ENCODE measurements at places on chromosomes 6 and 20.
A peak's percentile ranks its signal among the peaks of the same experiment; 100 is the strongest.

GRCh38 chr6:1020837-1021236 lies 291.1 kb upstream of the FOXQ1 start:
- no peak for DNase-seq

- DNase-seq, result no peak
These were observed 45.8 kb downstream of the DOP1A start for GRCh38 chr6:83113258-83113657.

GRCh38 chr6:10831609-10832008 lies 6.7 kb downstream of the MAK start:
- no peak for DNase-seq

DNA sequence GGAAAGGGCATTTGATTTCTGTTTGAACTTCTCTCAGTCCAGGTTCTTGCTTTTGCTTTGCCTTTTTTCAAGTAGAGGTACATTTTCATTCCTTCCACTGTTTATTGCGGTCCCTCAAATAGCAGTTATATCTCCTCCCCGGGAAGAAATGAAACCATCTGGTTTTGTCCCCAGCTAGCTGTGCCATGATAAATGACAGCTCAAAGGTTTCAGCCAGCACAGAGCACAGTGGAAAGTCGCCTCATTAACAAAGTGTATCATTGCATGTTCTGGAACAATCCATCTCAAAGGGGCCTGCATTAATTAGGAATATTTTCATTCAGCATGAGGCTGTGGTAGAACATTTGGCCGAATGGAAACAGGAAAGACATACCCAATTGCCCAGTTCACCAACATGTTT lies 146.0 kb downstream of the EDN3 start:
- no peak for DNase-seq

- DNase-seq, result no peak
These were observed 8.5 kb downstream of the NRN1 start for GRCh38 chr6:5998236-5998635.

DNA sequence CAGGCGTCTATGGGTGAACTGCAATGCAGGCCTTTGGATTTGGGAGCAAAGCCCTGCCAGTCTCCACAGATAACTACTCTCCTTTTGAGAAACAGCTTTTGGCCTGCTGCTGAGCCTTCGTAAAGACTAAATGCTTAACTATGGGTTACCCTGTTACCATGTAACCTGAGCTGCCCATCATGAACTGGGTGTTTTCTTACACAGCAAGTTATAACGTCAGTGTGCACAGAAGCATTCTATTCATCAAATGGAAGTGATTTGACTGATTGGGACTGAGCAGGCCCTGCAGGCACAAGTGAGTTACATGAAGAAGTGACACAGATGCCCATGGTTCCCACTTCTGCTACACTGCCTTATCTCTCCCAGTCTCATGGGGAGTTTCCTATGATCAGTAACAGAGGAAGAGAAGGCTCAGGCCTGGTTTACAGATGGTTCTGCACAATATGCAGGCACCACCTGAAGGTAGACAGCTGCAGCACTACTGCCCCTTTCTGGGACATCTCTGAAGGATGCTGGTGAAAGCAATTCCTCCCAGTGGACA lies 319.1 kb downstream of the CD83 start:
- DNase-seq, result no peak

GRCh38 chr6:2794171-2794730 lies 29.1 kb downstream of the WRNIP1 start:
- DNase-seq, result no peak

- DNase-seq, result no peak
These were observed 13.7 kb upstream of the SIRPB1 start for GRCh38 chr20:1633535-1633934.

DNA sequence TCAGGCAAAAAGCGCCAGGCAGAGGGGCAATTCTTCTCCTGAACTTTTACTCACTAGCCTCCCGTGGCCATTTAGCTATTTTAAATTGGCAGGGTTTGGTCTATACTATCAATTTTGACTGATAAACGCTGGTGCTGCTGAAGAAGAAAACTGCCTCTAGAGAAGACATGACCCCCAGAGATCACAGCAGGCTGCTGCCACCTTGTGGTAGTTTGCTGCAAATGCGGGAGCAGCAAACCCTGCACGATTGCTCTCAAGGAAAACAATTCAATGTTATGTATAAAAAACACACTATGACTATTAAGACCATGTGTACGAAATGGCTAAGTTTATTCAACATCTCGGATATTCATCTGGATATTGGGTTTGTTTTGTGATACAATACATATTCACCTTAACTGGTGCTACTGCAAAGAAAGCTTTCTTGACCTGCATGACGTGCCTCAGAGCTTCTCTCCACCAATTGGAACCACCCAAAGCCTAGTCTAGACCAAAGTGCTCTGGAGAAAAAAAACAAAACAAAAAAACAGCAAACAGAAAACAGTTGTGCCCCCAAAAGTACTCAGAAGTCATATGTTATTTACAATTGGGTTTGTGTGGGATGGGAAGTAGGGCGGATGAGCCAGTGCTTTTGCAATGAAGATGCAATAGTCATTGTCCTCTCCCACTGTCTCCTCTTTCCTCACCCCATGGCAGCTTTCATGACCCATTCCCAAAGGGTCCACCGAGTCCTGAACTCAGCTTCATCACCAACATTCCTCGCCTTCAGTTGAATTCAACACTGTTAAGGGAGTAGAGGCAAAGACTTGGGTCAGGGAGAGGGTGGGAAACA lies 19.6 kb upstream of the IL17F start:
- DNase-seq, result peak; percentile 36

DNA sequence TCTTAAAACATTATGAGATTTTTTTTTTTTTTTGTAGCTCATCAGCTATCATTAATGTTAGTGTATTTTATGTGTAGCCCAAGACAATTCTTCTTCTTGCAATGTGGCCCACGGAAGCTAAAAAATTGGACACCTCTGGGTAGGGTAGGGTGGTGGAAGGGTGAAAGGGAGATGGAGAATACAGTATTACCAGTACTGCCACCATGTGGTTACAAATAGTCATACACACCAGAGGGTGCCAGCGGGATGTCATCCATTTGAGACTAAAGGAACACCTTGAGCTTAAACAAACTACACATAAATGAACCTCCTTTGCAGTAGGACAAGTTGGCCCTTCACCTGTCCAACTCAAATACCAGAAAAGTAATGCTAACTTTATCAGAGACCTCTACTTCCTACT lies 601.9 kb downstream of the HTR1B start:
- no peak for DNase-seq

DNA sequence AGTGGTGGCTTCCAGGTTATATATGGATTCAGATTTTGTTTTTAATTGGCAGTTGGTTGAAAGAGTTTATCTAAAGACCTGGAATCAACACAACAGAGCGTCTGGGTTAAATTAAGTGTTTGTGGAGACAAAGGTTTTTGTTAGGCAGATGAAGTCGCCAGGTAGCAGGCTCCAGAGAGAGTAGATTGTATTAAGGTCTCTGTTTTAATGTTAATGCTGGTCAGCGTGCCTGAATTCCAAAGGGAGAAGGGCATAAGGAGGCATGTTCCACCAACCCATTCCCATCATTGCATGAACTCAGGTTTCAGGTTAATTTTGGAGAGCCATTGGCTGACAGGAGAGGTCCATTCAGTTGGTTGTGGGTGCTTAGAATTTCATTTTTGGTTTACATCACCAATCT lies 744.1 kb upstream of the GJE1 start:
- no peak for DNase-seq

DNA sequence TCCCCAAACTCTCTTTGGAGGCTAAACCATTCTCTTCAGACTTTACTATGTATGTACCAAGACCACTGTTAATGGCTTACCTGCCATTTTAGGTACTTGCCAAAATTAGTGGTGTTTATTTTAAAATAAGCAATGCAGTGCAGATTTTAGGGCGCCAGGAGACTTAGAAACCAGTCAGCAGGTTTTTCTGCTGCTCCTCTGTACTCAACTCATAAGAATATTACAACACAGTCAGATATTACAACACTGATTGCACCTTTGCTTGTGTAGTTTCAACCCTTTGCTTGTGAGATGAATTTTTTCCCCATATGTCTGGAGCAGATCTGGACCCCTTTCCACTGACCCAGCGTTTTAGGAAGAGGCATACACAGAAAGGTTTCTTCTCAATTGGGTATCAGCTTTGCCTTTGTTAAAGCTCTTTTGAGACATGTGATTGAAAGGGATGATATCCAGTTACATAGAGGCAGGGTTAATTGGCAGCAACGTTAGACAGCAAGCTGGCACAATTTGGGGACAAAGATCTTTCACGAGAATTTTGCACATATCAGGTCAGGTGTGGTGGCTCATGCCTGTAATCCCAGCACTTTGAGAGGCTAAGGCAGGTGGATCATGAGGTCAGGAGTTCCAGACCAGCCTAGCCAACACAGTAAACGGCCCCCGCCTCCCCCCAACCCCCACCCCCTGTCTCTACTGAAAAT lies 6.2 kb downstream of the TTPAL start:
- DNase-seq, result no peak

DNA sequence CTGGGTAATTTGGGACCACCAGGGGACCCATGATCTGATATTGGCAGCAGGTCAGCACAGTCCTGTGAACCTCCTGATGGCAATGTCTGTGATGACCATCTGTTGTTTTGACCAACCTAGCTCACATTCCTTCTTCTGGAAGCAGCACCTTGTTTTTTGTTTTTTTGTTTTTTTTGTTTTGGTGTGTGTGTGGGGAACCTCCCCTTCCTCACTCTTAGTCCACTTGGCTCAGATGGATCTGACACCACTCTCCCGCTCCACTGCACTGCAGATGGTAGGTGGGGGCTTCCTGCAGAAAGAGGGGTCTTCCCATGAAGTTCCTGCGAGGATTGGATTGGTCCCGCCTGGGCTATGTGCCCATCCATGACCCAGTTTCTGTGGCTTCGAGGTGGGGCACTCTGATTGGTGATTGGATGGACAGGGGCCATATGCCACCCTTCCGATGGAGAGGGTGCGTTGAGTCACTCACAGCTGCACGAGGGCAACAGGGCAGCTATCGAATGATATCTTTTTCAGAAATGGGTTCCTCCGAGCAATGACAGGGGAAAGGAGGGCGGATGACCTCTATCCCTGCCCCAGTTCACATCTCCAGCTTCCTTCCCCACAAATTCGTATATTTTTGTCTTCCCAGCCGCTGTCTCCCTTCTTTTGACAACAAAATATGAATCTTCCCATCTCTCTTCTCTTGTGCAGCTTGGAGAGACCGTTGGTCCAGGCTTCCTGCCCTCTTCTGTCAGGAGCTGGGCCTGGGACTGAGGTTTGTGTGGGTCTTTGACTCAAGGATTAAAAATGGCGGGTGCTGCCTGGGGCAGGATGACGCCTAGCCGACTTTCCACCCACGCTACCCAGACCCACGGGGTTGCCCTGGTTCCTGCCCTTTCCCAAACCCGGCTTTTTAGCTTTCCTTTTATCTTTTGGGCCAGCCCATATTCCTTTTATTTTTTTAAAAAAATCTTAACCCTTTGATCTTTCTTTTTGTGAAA lies 132.1 kb upstream of the KCNG1 start:
- DNase-seq, result no peak

- DNase-seq, result no peak
These were observed 97.1 kb downstream of the ZFAND3 start for GRCh38 chr6:37916675-37917074.

GRCh38 chr6:75205776-75206575 lies at the start of gene COL12A1:
Gene COL12A1, minus strand, starts transcription at chr6:75206053. Its CDS starts 3,261 bp downstream, at chr6:75202792.
- no peak for DNase-seq

- no peak for DNase-seq
These were observed 182.5 kb downstream of the EDN1 start for GRCh38 chr6:12472601-12473038.

GRCh38 chr20:59124296-59125029 lies 39.2 kb upstream of the ZNF831 start:
- no peak for DNase-seq

GRCh38 chr6:29916741-29917140 lies 25.6 kb upstream of the HLA-A start:
- no peak for DNase-seq

DNA sequence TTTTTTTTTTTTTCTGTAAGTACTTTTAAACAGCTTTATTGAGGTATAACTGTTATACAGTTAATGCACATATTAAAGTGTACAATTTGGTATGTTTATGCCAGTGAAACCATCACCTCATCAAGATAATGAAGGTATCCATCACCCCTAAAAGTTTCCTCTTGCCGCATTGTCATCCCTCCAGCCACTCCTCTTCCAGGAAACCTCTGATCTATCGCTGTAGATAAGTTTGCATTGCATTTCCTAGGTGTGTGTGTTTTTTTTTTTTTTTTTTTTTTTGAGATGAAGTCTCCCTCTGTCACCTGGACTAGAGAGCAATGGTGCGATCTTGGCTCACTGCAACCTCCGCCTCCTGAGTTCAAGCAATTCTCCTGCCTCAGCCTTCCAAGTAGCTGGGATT lies 3.1 kb downstream of the SLX4IP start:
- DNase-seq, result no peak

DNA sequence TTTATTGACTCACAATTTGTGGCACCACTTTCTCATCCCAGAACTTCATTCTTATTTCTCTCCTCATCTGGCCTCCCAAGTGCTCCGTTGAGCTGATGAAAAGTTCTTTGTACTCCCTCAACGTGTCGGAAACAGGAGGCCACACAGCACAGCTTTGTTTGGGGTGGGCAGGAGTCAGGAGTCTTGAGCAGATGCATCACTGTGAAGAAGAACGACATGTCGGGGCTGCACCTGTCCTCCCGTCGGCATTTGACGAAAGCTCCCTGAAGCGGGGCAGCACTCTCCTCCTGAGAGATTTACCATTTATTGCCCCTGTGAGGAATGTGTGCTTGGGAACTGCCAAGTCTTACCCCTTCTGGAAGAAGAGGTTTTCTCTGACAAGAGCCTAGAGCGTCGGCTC lies 28.1 kb downstream of the TAF8 start:
- DNase-seq, result no peak

GRCh38 chr6:108566406-108566805 lies 5.7 kb downstream of the FOXO3 start:
- no peak for DNase-seq

DNA sequence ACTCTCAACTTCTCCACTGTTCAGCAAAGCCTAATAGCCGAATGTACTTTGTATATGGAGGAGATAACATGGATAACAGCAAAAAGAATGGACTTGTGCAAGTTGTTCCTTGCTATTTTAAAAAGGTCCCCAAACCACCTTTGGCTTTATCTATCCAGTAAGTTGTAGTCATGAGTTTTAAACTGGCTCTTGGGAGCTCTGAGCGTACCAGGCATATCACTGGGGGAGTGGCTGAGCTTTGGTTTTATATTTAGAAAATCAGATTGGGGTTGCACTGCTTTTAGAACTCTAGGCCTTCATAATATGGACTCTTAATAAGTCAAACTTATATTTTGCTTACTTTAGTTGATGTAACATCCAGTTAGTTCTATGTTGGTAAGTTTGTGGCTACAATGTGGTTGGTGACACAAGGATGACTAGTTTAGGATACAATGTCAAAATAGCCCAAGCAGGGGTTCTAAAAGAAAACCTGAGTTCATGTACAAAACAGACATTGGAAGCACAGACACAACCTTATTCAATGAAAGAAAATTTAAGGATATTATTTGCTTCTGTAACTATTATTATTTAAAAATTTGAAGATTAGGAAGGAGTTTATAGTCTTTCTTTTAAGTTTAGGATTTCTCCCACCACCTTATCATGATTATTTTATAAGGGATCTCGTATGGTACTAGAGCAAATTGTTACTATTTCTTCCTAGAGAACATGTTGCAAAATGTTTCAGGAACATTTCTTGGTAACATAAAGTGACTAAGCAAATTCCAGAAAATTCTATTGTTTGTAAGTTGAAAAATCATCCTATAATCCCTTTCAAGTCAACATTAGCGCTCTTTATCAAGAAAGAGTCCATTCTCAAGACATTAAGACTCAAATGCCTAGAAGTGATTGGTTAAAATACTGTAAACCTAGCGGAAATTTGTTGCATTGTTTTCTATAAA lies 165.8 kb upstream of the SUPT3H start:
- DNase-seq, result no peak

GRCh38 chr6:706146-706545 lies 13.2 kb upstream of the EXOC2 start:
- no peak for DNase-seq
